Bladder microvascular endothelial cell (primary cell): ENCODE measurements at places on chromosomes 6 and 20. TPM values are rescaled to one million over a fixed set of nuclear protein-coding genes. Genes with fewer than 3 reads are reported as not detected.

The NRSN1 gene
- total RNA-seq, result not detected in 2 replicates

The ZNF184 gene
- 4.9 and 7.2 TPM in 2 replicates for total RNA-seq

The GJA10 gene
- total RNA-seq, result not detected in 2 replicates

The CD24 gene
- 0.49 and 2.5 TPM in 2 replicates for total RNA-seq
